Cortex of kidney (tissue), 1 donor: ENCODE measurements at places on chromosomes 3 and 15.

GRCh38 chr15:99944131-99944530, 210.9 kb upstream of the LYSMD4 start:
- DNase-seq: no peak

DNA sequence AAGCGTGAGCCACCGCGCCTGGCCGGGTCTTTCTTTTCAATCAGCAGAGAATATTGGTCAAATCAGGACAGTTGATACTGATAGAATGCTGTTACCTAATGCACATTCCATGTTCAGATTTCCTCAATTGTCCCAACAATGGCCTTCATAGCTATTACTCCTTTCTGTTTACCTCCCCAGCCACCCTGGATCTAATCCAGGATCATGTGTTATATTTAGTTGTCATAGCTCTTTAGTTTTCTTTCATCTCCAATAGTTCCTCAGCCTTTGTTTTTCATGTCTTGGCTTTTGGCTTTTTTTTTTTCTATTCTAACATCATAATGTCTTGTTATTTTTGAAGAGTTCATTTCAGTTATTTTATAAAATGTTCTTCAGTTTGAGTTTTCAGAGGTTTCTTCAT, 14.6 kb downstream of the USP3 start:
- no peak for DNase-seq

GRCh38 chr3:140186421-140186920, 251.5 kb downstream of the CLSTN2 start:
- no peak for DNase-seq

GRCh38 chr15:34606545-34606944, 23.1 kb upstream of the GOLGA8B start:
- DNase-seq: no peak

- DNase-seq: no peak
Measured at GRCh38 chr3:117366574-117366973, 657.0 kb downstream of the TUSC7 start.

DNA sequence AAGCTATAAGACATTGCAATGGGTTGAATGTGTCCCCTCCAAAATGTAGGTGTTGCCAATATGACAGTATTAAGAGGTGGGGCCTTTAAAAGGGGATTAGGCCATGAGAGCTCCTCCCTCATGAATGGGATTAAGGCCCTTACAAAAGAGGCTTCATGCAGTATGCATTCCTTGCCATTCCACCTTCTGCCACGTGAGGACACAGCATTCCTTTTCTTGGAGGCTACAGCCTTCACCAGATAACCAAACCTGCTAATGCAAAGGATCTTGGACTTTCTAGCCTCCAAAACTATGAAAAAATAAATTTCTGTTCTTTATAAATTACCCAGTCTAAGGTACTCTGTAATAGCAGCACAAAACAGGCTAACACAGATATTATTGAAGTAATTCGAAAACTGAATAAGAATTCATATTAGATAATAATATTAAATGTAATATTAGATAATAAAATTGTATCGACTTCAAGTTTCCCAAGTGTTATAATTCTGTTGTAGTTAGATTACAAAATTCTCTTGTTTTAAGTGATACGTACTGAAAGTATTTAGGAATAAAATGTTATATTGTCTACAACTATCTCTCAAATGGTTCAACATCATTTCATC, 29.4 kb upstream of the ATP8B4 start:
- no peak for DNase-seq

GRCh38 chr3:72887343-72887704, 522 bp upstream of the GXYLT2 start:
- no peak for DNase-seq

- no peak for DNase-seq
Measured at GRCh38 chr3:112097378-112097777, 11.2 kb downstream of the C3orf52 start.

DNA sequence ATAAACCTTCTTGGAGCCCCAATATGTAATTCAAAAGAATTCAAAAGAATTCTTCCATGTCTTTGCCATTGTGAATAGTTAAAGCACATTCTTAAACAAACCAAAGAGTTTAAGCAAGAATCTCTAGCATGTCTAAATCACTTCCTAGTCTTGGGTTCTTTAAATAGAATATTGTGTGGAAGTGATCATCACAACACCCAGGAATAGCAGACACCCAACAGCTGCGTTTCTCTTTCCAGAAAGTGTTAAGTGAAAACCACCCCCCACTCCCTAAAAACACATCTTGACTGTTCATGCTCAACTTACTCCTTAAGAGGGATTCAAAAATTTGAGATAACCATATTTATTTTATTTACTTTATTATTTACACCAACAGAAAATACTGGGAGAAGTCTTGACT, 24.1 kb upstream of the CAPN7 start:
- DNase-seq: no peak

DNA sequence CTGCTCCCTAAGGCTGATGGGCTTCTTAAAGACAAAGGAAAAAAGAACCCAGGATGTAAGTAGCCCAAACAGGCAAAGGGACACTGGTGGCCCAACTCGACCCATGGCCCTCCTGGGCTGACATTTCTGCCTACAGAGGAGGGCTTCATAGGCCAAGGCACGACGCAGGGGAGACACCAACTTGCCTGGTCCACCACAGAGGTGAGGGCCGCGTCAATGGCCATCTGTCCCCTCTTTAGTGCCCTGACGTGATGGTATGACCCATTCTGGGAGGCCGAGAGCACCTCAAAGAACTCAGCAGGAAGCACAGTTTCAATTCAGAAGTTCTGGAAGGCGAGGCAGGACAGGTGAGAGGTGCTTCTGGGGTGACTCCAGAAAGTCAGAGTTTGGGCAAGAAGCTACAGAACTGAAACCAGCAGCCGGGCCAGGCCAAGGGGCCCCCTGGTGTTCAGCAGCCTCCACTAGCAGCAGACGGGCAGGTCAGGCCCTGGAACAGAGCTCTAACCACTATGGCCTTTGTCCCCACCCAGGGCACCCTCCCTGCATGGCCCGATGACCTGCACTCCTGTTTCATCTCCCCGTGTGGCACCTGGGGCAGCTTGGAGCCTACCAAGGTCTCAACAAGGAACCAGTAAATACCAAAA, 45.1 kb downstream of the HMCES start:
- no peak for DNase-seq

- no peak for DNase-seq
Measured at GRCh38 chr15:72614810-72615532, 39.5 kb upstream of the GOLGA6B start.

DNA sequence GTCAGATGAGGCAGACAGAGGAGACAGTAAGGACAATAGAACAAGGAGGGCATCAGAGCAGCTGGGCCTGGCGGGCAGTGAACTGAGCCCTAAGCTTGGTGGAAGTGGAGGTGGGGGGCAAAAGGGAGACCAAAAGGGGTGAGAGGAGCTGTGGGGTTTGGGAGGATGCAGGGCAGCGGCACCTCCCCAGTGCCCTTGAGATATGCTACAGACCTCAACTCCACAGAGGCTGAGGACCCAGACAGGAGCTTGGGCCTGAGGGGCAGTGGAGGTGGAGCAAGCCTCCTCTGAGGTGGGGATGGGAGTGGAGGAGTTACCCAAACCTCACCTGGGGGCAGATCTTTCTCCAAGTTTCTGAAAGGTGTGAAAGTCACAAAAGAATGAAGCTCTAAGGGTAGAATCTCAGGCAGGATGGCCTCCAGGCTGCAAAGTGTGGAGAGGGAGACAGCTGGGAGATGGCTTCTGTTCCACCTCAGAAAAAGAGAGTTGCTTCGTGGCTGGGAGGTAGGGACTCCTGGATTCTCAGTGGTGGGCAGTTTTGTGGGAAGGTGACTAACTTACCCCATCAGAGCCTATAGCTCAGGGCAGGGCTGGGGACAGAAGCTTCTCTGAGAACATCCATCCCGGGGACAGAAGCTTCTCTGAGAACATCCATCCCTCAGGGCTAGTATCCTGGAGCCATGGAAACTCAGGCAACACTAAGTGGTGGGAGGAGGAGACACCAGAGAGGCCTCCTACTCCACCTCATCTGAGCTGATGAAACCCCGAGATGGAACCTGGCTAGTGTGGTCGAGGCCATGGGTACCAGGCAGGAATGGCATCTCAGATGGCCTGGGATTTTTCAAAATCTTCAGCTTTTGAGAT, 2.3 kb upstream of the CLK3 start:
- no peak for DNase-seq

- DNase-seq: no peak
Measured at GRCh38 chr3:72154391-72155335, 369.7 kb upstream of the PROK2 start.

DNA sequence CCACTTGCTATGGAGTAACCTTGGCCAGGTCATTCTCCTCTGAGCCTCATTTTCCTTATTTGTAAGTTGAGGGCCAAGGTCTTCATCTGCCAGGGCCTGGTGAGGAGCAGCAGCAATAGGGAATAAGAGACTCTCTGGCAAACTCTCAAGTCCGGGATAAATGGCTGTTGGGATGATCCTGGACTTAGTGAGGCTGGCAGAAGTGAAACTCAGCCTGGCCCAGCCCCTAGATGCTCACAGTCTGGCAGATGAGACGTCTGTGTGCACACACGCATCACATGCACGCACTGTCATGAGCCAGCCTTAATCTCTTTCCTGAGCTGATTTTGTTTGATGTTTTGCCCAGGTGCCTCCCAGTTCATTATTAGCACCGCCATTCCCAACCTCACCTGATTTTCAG, 26.8 kb downstream of the SLC6A6 start:
- no peak for DNase-seq

- no peak for DNase-seq
Measured at GRCh38 chr3:31028766-31029165, 134.3 kb upstream of the GADL1 start.

DNA sequence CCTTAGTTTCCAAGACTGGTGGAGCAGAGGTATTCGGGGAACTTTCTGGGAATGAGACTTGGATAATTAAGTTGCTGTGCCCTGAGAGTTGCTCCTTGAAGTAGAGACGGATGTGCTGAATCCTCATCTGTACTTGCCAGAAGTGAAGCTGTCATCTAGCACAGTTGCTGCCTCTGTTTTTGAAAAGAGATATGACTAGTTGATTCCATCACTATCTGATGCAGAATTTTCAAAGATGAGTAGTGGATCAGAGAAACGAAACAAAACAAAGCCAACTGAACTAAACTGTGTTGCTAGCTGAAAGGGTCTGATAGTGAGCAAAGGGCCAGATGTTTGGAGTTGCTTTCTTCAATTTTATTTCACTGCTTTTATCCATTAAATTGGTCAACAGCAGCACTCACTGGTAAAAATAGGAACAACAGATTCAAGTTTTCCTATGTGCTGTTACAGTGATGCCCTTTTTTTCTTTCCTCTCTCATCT, 52.7 kb downstream of the MITF start:
- no peak for DNase-seq
